ENCODE measurements at places on chromosomes 5 and 9.

DNA sequence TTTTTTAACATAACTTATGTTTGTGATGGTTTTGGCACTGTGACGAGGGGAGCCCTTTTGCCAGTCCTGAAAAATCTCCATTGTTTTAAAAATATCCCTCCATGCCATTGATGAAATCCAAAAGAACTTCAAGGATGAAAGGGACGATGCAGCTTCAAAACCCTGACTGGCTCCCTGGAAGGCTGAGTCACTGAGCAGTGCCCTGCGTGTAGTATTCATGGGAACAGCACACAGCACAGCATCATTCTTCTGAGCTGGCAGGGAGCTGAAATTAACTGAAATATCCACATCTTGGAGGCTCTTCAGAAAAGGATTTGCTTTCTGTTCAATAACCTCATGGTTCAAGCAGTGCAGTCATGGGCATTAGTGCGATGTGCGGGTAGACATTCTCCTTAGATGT lies 29.7 kb downstream of the PDE4D start:
- DNase-seq = no peak

- DNase-seq = no peak
Measured at GRCh38 chr9:104885818-104886709, 41.9 kb downstream of the ABCA1 start.

DNA sequence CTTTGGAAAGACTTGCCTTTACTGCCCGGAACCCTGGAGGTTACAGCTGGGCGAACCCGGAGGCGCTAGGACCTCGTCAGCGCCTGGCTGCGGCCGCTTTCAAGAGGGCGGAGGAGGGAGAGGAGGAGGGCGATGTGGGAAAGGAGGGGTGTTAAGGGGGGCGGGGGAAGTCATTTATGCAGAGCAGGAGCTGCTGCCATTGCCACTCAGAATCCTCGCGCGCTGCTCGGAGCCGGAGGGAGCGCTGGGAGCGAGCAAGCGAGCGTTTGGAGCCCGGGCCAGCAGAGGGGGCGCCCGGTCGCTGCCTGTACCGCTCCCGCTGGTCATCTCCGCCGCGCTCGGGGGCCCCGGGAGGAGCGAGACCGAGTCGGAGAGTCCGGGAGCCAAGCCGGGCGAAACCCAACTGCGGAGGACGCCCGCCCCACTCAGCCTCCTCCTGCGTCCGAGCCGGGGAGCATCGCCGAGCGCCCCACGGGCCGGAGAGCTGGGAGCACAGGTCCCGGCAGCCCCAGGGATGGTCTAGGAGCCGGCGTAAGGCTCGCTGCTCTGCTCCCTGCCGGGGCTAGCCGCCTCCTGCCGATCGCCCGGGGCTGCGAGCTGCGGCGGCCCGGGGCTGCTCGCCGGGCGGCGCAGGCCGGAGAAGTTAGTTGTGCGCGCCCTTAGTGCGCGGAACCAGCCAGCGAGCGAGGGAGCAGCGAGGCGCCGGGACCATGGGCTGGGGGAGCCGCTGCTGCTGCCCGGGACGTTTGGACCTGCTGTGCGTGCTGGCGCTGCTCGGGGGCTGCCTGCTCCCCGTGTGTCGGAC lies at the start of gene PCSK5:
PCSK5 (plus strand) TSS at position 202 of the 805 bp plus-strand sequence; CDS start at position 711, 509 bp downstream.
- DNase-seq = peak; percentile 91

DNA sequence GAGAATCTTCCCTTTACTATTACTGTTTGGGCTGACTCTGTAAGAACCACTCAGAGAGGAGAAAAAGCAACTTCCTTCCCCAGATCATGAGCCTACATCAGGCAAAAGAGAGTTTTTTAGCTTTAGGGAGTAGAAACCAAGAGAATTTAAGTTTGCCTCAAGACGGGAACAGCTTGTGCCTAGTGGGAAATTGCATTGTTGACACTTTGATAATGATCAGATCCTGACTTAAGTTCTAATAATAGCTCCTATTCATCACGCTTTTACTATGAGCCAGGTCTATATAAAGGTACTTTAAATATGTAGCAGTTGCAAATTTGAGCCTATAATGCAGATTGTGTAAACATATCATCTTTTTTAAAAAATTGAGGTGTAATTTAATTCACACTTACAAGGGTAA lies 298.2 kb downstream of the MAN2A1 start:
- no peak for DNase-seq

DNA sequence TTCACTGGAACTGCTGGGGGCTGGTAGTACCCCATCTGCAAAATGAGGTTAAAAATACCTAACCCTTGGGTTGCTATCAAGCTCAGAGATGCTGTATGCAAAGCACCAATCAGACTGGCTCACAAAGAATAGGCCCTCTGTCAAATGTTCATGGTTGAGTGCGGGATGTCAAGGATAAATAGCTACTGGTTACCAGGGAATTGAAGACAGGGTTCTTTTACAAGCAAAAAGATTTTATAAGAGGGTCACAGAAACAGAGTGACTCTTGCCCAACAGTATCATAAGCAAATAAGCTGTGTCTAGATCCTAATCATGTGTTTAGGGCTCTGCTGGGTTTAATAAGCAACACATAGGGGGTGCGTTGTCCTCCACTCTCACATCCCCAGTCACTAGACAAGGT lies 11.9 kb downstream of the SYK start:
- no peak for DNase-seq

GRCh38 chr5:29697785-29698414 lies 1495.6 kb upstream of the CDH6 start:
- DNase-seq = no peak

GRCh38 chr9:34997379-34997781 lies 7.8 kb downstream of the DNAJB5 start:
- no peak for DNase-seq

- DNase-seq = no peak
Measured at GRCh38 chr9:85223506-85224125, 518.1 kb downstream of the AGTPBP1 start.

- no peak for DNase-seq
Measured at GRCh38 chr9:124784509-124784908, 7.6 kb downstream of the OLFML2A start.

Data from smooth muscle cell of the brain vasculature (primary cell).